ENCODE measurements at places on chromosomes 13 and 19. TPM values are rescaled to one million over a fixed set of nuclear protein-coding genes. Genes with fewer than 3 reads are reported as not detected.

- no peak for DNase-seq
These were observed 8.9 kb upstream of the DGKH start for GRCh38 chr13:42039457-42039945.

GRCh38 chr13:102589301-102589822, 7.4 kb upstream of the TPP2 start:
- DNase-seq = no peak

- no peak for DNase-seq
These were observed 18.4 kb downstream of the PLIN4 start for GRCh38 chr19:4499855-4500254.

The ZNF700 gene
- 10.3 TPM for total RNA-seq

The SLAIN1 gene
- total RNA-seq = 1.3 TPM

DNA sequence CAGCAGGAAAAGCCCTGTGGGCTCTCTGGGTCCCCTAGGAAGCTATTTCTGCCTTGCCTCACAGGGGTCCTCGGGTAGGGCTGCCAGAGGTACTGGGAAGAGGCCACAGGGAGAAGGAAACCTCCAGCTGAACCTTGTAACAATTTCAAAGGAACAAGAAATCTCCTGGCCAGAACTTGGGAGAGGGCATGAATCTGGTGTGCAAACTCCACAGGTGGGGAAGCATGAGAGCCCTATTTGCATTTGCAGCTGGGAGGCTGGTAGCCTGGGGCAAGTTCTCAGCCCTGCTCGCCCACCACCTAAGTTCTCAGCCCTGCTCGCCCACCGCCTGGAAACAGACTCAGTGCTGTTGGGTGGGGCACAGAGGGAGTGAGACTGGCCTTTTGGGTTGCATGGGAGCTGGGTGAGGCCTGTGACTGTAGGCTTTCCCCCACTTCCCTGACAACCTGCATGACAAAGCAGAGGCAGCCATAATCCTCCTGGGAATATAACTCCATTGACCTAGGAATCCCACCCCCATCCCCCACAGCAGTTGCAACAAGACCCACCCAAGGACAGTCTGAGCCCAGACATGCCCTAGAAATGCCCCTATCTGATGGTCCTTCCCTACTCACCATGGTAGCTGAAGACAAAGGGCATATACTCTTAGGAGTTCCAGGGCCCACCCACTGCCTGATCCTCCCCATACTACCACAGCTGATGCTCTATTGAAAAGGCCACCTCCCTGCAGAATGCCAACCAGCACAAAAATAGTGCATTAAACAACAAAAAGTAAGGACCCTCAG, 11.7 kb downstream of the UGGT2 start:
- no peak for DNase-seq

GRCh38 chr13:29465741-29466293, 129.7 kb downstream of the SLC7A1 start:
- DNase-seq = no peak

The IQCN gene
- 2.9 TPM for total RNA-seq

The CNN1 gene
- total RNA-seq = 10.0 TPM

DNA sequence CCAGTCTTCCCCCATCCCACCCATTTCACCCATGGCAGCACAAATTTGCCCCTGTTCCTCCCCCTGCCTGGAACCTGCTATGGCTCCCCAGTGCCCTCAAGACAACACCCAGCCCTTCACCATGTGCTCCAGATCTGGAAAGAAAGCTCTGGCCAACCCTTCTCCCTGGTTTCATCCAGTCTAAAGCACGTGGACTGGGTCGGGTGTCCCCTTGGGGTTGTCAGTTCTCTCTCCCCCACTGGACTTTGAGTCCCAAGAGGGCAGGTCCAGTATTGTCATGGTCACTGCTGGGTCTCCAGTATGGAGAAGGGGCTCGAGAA, 19.6 kb upstream of the PNMA8B start:
- DNase-seq = no peak

- no peak for DNase-seq
These were observed 7.1 kb downstream of the AKAP8 start for GRCh38 chr19:15372470-15372869.

GRCh38 chr19:45473682-45474605, 6.1 kb downstream of the FOSB start:
- no peak for DNase-seq

GRCh38 chr13:31674051-31674450, 65.3 kb upstream of the RXFP2 start:
- DNase-seq = no peak

GRCh38 chr13:39224671-39225240, 186.5 kb downstream of the NHLRC3 start:
- no peak for DNase-seq

DNA sequence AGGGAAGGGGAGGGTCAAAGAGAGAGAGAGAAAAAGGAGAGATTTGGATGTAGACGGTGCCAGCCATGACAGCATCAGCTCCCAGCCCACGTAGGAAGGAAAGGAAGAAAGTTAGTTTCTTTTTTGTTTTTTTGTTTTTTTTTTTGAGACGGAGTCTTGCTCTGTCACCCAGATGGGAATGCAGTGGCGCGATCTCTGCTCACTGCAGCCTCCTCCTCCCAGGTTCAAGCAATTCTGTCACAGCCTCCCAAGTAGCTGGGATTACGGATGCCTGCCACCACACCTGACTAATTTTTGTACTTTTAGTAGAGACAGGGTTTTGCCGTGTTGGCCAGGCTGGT, 27.6 kb downstream of the ELL start:
- DNase-seq = no peak

- DNase-seq = no peak
These were observed 4.3 kb downstream of the PHF11 start for GRCh38 chr13:49499889-49500660.

The ZNF98 gene
- 0.56 TPM for total RNA-seq

The KRTDAP gene
- not detected for total RNA-seq

DNA sequence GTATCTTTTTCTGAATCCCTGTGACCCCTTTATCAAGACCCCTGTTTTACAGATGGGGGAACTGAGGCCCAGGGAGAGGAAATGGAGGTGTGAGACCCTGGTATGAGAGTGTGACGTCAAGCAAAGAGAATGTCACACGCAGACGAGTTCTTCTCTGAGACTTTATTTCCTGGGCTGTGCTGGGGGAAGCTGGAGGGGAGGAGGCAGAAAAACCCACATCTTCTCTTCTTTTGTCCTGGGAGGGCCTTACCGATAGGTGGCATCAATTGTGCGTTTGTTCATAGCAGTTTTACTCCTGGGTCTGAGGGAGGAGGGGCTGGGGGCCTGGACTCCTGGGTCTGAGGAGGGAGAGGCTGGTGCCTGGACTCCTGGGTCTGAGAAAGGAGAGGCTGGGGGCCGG, 4.9 kb upstream of the KLK15 start:
- no peak for DNase-seq

DNA sequence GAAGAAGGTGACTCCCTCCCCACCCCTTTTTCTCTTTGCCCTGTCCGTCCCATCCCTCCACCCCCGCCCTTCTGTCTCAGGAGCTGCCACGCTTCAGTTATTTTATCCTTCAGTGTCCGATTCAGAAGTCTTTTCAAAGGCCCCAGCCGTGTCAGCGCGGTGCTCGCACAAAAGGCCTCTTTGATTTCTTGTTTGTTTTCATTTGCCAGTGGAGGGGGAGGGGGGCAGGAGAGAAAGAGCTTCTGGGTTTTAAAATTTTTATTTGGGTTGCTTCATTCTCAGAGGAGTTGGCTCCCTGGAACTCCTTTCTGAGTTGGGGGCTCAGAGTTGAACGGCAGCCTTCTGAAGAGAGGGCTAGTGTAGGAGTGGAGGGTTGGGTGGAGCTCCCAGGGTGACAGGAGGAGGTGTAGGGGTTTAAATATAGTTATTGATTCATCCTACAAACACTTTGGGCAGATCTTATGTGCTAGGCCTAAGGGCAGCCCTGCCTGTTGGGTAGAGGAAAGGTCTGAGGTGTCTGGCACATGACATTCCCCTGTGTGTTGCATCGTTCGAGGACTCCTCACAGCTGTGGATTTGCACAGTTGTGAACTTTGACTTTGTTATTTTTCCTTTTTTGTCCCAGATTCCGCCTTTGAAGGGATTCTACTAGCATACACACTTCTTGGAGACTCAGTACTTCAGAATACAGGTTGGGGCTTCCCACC, 36.8 kb downstream of the NFIX start:
- DNase-seq = no peak

DNA sequence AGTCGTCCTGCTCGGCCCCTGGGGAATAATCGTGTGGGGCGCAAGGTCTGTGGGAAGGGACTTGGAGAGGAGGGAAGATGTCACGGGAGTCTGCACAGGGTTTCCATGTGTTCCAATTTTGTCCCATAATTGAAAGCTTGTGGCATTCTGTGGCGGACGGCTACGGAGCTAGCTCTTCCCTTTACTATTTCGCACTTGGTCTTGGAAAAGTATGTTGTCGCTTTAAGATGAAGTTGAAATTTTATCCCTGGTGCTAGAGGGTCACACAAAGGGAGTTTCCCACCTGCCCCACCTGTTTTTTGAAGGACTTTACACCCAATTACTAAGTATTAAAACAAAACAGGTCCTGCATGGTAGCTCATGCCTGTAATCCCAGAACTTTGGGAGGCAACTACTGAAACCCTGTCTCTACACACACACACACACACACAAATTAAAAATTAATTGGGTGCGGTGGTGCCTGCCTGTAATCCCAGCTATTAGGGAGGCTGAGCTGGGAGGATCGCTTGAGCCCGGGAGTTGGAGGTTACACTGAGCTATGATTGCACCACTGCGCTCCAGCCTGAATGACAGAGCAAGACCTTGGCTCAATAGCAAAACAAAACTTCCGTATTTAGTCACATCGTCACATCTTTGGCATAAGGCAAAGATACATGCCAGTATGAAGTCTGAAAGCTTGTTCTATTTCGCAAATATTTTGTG, 967 bp upstream of the TPT1 start:
- no peak for DNase-seq

GRCh38 chr19:38792250-38793111, 3.5 kb downstream of the LGALS7B start:
- DNase-seq = no peak

The MTUS2 gene
- 1.1 TPM for total RNA-seq

The LHB gene
- not detected for total RNA-seq

DNA sequence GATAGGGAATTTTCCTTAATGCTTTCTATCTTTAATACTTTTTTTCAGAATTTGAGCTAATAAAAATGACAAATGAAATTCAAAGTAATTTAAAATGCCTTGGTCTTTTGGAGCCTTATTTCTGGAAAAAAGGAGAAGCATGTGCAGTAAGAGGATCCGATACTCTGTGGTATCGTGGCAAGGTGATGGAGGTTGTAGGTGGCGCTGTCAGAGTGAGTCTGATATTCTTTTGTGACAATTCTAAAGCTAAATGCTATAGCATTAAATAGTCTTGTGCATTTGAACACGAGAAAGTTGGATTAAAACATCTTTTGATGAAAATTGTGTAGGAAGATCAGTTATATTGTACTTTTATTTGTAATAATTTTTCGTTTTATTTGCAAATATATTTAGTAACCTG, 95.0 kb downstream of the RNF17 start:
- DNase-seq = no peak

- no peak for DNase-seq
These were observed 103.7 kb downstream of the ABCC4 start for GRCh38 chr13:95197548-95197947.

DNA sequence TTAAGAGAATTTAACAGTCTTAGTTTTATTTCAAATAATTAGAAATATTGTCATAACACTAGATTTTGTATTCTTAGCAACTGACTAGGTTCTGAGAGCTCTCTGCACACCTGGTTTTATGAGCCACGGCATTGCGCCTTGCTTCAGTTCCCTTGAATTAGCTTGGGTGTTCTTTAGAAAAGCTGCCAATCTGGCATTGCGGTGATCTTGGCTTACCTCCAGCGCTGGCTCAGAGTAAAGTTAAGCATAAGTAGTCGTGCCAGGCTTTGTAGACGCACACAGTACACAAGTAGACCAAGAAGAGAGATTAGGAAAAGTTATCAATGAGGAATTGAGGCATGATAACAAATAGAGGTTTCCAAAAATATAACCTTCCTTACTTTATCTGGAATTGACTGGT, 45.7 kb downstream of the TPP2 start:
- no peak for DNase-seq

The TNNT1 gene
- total RNA-seq = 1.9 TPM

The ATP4A gene
- not detected for total RNA-seq

DNA sequence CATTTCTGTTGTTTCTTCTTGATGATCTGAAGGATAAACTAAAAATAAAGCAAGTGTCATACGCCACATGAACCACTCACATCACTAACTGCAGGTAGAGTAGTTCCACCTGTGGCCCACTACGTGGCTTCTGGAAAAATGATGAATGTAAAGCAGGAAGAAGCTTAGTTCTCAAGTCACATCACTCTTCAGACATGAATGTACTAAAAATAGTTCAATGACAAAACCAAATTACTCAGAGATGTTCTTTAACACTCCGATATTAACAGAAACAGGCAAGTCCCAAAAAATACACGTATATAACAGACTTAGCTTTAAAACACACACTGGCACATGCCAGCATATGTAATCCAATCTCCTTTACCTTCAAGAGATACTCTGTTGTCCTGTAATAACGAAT, 21.6 kb downstream of the RAB20 start:
- no peak for DNase-seq

DNA sequence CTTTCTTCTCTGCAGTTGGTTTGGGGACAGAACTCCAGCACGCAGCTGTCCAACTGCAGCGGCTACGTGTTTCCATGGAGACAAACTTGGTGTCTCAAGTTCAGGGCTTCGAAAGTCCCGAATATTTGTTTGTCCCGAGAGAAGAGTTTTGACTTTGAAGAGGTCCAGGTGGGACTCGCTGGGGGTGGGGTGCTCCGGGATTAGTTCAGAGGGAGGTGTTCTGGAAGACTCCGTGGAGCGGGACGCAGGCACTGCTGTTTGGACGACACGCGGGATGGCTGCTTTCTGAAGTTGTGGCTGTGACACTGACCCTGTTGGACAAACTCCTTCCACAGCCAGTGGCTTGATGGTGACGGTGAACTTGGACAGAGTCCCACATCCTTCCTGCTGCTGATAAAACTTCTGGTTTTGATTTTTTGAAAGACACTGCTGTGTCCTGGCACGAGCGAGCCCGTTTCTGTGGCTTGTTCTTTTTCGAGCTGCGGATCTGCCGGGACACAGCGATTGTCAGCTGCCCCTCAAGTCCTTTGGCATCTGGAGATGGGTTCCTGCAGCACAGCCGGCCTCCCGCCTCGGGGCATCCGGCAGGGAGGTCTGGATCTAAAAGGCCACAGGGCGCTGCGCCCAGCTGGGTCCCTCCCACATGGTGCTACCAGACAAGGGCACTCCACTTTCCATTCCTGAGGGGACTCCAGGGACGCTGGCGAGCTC, 15.9 kb upstream of the RANBP3 start:
- no peak for DNase-seq

DNA sequence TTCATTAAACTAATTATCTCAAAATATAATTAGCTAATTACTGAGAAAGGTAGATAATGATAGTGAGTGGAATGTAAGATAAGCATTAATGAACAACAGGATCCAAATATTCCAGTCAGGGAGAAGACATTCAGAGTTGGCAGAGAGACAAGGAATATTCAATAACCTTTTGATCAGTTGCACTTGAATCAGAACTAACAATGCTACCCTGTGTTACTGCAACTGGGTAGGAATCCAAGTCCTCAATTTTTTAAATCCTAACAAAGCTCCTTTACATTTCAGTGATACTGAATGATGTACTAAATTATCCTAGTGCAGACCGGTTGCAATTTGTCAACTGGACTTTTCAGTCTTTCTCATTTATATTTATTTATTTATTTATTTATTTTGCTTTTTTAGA, 107.1 kb upstream of the MIR17HG start:
- DNase-seq = no peak

The HIPK4 gene
- total RNA-seq = 2.2 TPM

The LPAR2 gene
- 8.2 TPM for total RNA-seq

The CD33 gene
- total RNA-seq = 22.3 TPM

The GFY gene
- not detected for total RNA-seq

The SPTBN4 gene
- 2.8 TPM for total RNA-seq

Data from omental fat pad (tissue), 4 donors.